ENCODE measurements at places on chromosomes 12 and 14.

- DNase-seq = no peak
Measured at GRCh38 chr12:104656921-104657320, 200.2 kb downstream of the CHST11 start.

DNA sequence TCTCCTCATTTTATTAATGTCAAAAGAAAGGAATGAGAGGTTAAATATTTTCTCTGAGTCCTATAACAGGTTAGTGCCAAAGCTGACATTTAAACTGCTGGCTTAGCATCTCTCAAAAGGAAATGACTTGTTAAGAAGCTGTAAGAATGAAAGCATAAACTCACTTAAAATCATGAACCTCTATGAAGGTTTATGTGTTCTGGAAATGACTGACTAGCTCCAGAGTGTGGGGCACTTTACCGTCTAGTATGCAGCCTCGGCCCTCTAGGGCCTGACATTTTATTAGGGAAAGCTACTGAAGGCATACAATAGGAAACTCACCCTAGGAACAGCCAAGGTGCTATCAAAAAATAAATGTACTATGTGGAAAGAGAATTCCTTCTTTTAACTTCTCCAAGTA, 35.1 kb downstream of the SPX start:
- no peak for DNase-seq

- no peak for DNase-seq
Measured at GRCh38 chr14:73780896-73781295, 66.7 kb upstream of the PNMA1 start.

DNA sequence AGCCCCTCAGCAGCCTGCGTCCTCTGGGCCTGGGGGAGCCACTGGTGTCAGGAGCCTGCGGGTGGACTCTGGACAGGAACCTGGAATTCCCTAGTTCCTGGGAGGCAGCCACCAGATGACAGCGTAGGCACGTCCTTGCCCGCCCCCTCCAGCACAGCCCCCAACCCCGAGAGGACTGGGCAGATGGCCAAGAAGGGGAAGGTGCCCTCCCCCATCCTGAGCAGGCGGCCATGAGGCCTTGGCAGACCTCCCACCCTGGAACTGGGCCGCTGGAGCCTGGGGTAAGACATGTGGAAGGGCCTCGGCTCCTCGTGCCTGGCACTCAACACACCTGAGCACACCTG, 60.4 kb upstream of the FBRSL1 start:
- no peak for DNase-seq

DNA sequence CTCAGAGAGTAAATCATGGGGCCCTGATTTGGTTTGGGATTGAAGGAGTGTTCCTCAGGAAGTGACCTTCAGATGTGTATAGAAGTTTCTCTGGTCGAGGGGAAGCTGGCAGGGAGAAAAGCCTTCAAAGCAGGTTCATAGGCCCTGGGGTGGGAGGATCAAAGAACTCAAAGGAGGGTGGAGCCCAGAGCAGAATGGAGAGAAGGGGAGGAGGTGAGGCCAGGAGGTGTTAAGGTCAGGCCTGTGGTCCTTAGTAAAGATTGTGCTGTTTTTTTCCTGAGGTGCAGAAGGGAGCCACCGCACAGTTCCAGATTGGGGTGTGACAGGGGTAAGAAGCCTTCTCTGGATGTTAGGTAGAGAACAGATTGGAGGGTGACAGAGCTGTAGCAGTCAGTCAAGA, 9.7 kb upstream of the CFAP251 start:
- DNase-seq = no peak

Measured in OCI-LY7 (cell line).